ENCODE measurements at places on chromosomes 1 and 21. TPM values are rescaled to one million over a fixed set of nuclear protein-coding genes. Genes with fewer than 3 reads are reported as not detected.

The SPRR2F gene
- not detected for total RNA-seq

The PROK1 gene
- not detected for total RNA-seq

The ATAD3B gene
- 45.1 TPM for total RNA-seq

The NES gene
- 248 TPM for total RNA-seq

The REN gene
- total RNA-seq: not detected

The DVL1 gene
- total RNA-seq: 63.4 TPM

Data from neural crest cell (in vitro differentiated cells).